ENCODE measurements at places on chromosomes 3 and 15.
A peak's percentile ranks its signal among the peaks of the same experiment; 100 is the strongest.

GRCh38 chr15:99371180-99372103 lies 120.2 kb downstream of the LRRC28 start:
- DNase-seq = no peak

DNA sequence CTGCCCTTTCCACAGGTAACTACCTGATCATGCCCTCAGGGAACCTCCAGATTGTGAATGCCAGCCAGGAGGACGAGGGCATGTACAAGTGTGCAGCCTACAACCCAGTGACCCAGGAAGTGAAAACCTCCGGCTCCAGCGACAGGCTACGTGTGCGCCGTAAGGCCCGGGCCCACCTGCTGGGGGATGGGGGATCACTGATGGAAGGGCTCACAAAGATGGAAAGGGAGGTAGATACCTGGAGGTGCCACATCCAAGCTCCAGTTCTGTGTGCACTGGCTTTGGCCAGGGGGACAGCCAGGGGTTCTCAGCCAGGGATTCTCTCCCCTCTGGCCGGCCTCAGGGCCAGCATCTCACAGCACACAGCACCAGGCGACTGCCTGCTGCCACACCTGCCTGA lies 59.4 kb downstream of the BOC start:
- no peak for DNase-seq

DNA sequence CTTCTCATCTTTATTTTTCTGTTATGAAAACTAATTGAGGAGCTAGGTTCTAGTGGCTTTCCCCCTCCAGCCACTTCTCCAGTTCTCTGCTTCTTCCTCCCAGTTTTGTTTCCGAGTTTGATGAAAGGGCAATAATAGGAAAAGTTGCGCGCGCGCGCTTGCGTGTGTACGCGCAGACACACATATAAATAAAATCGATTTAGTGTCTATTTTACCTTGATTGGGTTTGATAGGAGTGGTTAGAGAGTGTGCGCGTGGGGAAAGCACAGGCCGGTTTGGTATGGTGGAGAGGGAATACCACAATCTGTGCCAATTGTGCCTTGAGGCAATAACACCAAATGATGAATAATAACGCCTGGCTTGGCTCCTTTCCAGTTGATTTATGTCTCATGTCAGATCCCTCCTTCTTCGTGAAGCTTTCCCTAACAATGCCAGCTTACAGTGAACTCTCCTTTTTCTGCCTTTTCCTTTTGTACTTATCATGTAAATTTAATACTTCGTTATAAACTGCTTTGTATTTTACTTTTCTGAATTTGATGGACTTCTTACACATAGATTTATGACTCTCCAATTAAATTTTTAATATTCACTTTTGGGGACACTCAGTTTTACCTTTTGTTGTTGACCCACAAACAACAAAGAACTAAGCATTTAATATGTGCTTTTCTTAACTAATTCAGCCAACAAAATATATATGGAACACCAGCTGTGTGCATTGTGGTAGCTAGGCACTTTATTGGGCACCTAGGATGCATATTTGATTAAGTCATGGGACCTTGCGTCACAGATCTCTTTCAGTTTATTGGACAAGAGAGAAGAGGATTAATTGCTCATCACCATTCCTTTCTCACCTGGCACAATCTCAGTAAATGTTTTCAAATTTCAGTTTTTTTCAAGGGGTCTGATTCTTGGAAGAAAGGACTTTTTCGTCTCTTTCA lies 1.7 kb downstream of the TIPARP start:
- DNase-seq = peak; percentile 26

- peak; percentile 83 for DNase-seq
Measured at GRCh38 chr3:9946112-9947024, 5.8 kb downstream of the PRRT3 start.

- no peak for DNase-seq
Measured at GRCh38 chr3:158127250-158128219, 17.6 kb downstream of the RSRC1 start.
